Stomach (tissue), 19 donors: ENCODE measurements at places on chromosomes 12 and 14.
A peak's percentile ranks its signal among the peaks of the same experiment; 100 is the strongest.

GRCh38 chr14:75469606-75470237 lies 41.9 kb downstream of the JDP2 start:
- DNase-seq = peak; percentile 48

- no peak for DNase-seq
Measured at GRCh38 chr14:73780391-73780790, 66.2 kb upstream of the PNMA1 start.

- no peak for DNase-seq
Measured at GRCh38 chr12:57793920-57794319, 11.3 kb downstream of the TSFM start.

DNA sequence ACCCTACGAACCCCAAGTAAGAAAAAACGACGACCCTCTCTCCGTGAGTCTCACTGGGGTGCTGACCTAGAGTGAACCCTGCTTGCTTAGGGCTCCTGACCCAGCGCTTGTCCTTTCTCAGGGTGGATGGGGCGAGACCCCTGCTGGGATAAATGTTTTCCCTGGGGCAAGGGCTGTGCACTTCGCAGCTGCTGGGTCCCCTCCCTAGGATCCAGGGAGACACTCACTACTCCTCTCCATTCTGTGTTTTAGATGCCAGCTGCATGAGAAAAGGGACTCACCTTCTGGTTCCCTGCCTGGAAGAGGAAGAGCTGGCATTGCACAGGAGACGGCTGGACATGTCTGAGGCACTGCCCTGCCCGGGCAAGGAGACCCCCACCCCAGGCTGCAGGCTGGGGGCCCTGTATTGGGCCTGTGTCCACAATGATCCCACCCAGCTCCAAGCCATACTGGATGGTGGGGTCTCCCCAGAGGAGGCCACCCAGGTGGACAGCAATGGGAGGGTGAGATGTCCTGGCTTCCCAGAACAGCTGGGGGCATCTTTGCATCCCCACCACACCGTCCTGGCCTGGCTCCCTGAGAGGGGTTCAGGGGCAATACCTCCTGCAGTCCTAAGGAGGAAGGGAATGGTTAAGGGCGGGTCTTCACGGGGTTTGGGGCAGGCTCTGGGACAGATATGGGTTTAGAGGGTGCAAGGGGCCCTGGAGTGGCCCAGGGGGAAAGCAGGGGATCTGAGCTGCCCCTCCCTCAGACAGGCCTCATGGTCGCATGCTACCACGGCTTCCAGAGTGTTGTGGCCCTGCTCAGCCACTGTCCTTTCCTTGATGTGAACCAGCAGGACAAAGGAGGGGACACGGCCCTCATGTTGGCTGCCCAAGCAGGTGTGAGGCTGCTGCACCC lies 663 bp downstream of the ANKRD33 start:
- no peak for DNase-seq

DNA sequence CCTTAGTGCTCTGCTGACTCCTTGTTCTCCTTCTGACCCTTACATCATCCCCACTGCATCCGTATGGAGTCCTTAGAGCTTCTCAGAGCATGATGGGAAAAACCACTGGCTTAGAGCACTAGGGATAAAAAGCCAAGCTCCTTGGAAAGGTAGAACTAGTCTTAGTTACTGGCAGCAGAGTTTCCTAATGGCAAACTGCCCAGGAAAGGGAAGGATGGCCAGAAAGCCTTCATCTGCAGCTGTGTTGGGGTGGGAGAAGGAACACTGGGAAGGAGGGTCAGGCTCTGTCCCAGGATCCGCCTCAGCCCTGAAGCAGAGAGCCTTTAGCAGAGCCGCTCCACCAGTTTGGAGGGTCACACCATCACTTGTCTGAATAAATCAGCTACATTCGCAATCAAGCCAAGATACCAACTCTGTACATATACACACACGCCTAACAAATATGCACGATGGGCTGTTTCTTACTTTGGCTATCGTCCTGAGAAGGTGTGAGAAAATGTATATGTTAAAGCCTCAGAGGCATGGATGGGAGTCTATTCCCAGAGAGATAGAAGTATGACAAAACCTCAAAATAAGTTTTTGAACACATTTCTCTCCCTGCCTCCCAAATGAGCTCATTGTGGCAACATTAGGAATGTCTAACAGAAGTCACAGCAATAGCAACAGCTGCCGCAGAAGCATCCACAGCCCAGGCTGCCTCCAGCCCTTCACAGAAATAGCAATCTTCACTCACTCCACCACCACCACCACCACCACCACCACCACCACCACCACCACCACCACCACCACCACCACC lies 18.6 kb upstream of the GALNT8 start:
- DNase-seq = no peak

DNA sequence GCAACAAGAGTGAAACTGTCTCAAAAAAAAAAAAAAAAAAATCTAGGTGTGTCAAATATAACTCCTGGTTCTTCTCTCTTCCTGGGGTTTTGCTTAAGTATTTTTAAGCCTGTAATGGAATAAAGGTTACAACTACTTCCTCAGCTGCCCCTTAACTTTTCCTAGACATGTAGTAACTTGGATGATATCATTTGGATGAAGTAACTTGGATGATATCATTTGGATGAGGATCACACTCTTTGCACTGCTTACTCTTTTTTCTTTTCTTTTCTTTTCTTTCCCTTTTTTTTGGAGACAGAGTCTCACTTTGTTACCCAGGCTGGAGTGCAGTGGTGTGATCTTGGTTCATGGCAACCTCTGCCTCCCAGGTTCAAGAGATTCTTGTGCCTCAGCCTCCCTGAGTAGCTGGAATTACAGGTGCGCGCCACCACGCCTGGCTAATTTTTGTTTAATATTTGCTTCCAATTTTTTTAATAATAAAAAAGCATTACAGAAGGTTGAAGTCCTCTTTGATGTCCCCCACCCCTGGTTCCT lies 775 bp upstream of the FAM186A start:
- no peak for DNase-seq

DNA sequence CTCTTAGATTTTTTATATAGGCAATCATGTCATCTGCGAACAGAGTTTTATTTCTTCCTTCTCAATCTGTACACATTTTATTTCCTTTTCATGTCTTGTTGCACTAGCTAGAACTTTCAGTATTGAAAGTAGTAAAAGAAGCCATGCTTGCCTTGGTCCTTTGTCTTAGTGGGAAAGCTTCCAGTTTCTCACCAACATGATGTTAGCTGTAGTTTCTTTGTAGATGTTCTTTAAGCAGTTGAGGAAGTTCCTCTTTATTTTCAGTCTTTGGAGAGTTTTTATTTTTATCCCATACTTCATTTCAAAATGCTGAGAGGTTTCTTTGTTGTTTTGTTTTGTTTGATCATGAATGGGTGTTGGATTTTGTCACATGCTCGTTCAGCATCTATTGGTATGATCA lies 12.7 kb upstream of the RIMKLB start:
- no peak for DNase-seq

DNA sequence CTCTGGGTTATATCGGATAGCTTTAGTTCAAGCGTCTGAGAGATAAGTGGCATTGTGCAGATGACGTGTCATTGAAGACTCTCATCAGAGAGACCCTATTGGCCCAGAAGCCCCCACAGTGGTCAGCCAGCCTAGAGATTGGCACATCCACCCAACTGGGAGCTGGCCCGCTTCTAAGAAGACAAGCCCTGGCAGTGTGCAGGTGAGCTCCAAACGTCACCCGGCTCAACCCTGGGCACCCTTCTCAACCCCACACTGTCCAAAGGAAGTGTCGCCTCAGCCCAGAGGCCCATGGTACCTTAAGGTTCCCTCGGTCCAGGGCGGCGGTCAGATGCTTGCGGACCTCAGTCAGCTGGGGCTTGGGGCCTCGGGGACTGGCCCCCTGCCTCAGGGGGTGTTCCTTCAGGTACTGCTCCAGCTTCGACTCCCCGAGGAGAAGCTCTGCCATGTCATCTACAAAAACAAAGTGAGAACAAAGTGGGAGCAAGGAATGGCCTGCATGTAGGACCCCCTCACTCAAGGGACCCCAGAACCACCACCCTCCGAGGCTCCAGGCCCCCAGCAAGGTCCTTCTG lies 30.3 kb downstream of the TTC7B start:
- no peak for DNase-seq

DNA sequence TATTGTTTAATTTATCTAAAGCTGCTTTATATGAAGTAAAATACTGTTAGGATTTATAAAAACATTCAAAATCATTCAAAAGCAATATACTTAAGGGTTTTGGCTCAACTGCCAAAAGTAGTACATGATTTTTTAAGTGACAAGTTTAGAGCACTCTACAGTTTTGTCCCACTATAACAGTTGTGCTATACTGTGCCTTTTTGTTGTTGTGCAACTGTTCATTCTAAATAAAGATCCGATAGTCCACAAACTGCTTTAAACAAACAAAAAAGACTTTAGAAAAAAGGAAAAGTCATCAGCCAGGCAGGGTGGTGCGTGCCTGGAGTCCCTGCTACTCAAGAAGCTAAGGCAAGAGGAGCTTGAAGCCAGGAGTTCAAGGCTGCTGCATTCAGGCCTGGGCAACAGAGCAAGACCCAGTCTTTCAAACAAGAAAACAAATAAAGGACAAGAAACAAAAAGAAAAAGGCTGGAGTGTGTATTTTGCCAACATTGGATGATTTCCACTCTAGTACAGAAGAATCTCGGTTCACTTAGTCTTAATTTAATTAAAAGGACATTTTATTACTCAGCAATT lies 7.3 kb downstream of the C2CD5 start:
- no peak for DNase-seq

DNA sequence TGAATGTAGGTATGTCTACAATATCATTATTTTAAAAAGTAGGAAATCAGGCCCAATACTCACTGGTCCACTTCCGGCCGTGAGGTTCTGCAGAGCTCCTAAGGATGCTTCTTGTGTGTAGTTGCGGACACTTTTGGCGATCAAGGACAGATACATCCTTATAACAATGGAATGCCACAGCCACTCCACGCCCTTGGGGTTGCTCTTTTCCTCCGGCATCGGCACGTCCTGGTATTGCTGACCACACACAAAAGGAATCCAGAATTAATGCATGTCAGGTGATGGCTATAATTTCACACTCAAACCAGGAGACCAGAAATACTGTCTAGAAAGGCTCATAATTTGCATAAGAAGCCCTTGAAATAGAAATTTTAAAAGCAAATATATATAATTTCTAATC lies 65.6 kb upstream of the YARS2 start:
- no peak for DNase-seq

DNA sequence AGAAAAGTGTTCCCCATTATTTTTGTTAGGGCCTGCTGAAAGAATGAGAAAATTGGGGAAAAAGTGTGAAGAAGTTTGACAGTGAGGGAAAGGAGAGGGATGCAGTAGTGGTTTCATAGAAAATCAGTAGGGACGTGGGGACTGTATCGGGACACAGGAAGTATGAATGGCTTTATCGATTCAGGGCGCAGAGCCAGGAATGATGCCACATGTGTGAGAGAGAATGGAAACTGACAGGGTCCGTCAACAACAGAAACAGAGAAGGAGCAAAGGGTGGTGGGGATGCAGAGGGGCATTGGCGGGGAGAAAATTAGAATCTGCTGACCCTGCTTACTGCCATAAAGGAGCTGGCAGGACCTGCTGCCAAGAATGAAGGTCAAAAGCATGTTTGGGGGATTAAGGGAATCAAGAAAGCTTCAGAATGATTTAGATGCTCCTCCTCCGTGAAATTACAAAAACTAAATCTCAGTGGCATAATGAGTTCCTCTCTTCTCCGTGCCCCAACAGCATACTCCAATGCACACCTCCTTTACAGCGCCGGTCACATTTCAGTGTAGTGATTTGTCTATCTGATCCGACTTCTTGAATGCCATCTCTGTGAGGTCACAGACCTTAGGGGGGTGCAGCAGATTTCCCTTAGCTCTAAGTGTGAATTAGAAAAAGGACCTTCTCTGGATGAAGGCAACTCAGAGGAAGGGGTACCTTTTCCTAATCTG lies 92.6 kb downstream of the EMP1 start:
- no peak for DNase-seq

GRCh38 chr14:39266525-39266870 lies 32.8 kb downstream of the MIA2 start:
- DNase-seq = peak; percentile 90

- DNase-seq = peak; percentile 70
Measured at GRCh38 chr12:132517013-132517739, 27.2 kb downstream of the FBRSL1 start.

GRCh38 chr14:54105898-54106297 lies 149.3 kb upstream of the BMP4 start:
- peak; percentile 58 for DNase-seq

- no peak for DNase-seq
Measured at GRCh38 chr14:90577661-90578282, 180.9 kb downstream of the CALM1 start.

- DNase-seq = no peak
Measured at GRCh38 chr12:19287302-19287701, 152.0 kb upstream of the AEBP2 start.

DNA sequence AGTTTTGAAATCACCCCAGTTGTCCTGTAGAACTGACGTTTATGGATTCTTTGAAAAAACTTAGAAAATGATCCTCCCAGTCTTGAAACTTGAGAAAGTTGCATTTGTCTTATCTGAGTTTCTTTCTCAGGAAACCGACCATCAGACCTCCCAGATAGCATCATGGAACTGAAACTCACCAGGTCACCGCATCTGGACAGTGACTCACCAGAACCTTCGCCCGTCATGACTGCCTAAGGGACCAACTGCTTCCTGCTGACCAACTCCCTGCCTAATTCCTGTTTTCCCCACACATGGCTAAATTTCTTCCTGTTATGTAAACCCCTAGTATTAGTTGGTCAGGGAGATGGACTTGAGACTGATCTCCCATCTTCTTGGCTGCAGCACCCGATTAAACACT lies 175.7 kb downstream of the RIMBP2 start:
- DNase-seq = no peak

DNA sequence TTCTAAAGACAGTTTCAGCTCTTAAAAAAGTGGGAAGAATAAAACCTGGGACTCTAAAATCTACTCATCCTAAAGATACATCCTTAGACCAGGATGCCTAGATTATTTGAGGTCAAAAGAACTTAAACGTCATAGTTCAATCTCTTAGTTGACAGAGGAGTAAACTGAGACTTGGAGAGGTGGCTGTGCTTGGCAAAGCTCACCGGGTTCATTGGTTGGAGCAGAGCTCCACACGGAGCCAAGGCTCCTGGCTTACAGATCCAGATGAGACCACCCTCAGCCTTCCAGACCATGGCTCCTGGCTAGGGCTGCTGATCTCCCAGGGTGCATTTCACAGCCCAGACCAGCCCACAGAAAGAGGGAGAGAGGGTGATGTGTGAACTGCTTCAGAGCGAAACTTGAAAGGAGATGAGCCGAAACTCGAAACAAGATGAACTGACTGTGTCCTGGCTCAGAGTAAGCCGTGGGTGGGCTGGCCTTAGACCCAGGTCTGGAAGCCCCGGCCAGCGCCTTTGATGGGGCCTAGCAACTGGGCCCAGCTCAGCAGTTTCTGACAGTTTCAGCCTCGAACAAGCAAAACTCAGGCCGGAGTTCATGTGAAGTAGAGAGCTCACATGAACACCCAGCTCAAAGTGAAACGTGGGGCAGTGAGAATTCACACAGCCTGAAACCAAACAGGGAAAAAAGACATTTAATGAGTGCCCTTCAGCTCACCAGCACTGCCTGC lies 1044.8 kb downstream of the BCL11B start:
- no peak for DNase-seq

DNA sequence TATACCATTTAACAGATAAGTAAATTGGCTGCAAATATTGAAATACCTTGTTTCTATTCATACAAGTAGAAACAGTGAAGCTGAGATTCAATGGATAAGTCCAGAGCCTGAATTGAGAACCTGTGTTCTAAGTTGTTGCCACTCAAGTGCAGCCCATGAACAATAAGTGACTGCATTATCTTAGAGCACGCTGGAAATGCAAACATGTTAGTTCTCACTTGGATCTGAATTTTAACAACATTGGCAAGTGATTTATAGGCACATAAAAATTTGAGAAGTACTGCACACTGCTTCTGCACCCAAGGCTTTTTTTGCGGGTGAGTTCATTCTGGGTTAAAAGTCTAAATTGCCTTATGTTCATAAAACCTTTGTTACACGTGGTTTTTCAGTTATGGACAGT lies 484.3 kb downstream of the NAV3 start:
- DNase-seq = no peak
